ENCODE measurements at places on chromosomes 7 and 10.

- DNase-seq = no peak
Measured at GRCh38 chr10:103576862-103577261, 83.4 kb downstream of the NEURL1 start.

DNA sequence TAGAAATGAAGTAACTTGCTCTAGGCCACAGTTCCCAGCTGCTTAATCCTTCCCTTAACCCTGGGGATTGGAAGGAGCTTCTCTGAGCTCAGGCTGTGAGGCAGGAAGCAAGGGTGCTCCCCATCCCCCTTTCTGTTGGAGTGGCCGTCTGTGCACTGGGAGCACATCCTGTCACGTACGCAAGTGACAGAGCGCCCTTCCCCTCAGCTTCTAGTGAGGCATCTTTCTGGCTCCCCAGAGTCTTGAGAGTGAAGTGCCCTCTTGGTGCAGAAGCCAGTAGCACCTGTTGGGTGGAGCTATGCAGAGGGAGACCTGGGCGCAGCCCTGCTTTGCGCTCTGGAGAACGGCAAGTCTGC lies 47.8 kb downstream of the SHH start:
- no peak for DNase-seq

DNA sequence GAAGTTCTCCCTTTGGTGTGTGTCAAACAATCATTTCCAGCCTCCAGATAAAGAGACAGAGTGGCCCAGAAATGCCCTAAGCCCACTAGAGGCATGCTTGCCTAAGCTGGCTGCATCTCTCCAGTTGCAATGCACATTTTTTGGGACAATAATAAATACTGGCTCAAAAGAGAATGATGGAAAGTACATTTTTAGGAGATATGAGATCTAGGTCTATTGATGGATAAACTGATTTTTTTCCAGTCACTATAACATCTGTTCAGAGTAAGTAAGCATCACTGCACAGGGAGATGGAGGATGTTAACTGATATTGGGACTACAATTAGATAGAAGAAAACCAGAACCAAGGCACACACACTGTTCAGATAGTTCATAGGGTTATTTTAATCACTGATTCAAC lies 553.0 kb downstream of the GRM8 start:
- DNase-seq = no peak

GRCh38 chr10:22931948-22932347 lies 4.1 kb downstream of the ARMC3 start:
- DNase-seq = no peak

DNA sequence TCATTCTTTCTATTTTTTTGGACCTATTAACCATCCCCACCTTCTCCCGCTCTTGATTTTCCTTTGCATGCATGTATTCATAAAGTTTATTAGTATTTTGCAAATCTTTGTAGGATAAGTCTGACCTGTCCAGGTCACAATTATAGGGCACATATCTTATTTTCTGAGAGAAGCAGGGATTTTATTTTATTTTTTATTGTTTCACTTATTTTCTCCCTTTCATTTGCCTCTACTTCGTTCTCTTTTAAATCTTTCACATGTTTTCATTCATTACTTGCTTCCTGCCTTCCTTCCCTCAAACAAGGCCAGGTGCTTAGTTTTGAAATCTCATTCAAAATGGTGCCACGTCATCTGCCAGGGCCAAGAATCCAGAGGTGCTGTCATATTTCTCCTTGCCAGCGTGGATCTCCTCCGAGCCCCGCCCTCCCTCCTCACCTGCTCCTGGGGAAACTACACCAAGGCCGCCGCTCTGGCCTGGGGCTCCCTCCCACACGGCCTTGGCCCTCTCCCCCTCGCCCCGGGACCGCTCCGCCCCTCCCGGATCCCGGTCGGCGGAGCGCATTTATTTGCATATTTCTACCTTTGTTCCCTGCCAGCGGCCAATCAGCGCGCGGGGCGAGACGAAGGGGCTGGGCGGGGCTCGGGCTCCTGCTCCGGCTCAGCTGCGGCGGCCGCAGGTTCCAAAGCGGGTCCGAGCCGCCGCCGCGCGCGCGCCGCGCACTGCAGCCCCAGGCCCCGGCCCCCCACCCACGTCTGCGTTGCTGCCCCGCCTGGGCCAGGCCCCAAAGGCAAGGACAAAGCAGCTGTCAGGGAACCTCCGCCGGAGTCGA lies at the start of gene TSPAN13:
Gene TSPAN13, plus strand, starts transcription at position 654 of the 830 bp plus-strand sequence. CDS start 213 bp downstream, outside the sequence.
- peak; percentile 81 for DNase-seq

DNA sequence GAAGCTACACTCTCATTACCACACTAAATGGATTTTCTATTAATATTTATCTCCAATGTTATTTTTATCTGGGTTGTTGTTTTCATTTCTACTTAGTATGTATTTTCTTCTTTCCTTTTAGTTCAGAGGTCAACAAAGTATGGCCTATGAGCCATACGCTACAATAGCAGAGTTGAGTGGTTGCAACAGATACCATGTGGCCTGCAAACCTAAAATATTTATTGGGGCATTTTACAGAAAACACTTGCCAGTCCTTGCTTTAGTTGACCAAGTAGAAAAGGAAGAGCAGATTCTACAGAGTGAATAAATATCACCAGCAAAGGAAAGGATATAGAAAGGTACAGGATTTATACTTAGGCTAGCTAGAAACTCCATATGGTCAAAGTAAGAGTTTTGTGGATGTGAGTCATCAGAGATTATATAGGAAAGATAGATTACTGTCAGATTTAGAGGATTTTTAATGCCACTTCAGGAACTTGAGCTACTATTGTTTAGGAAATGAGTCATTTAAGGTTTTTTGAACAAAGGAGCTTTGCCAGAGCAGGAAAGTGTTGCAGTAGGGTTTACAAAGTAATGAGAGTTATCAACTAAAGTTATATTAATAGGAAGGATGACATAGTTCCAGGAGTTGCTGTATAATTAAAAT lies 323.3 kb upstream of the KAT6B start:
- DNase-seq = no peak

DNA sequence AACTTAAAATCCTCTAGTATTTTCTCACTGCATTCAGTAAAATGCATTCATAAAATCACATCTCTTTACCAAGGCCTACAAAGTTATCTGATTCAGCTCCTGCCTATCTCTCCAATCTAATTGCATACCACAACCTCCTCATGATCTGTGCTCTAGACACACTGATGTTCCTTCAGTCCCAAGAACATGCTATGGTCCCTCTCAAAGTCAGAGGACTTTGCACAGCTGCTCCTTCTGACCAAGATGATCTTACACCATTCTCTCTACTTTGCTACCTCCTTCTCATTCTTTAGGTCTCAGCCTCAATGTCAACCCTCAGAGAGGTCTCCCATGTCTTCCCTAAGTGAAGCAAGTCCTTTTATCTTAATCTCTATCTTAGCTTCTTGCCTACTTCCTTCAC lies 45.5 kb downstream of the CAV1 start:
- no peak for DNase-seq

DNA sequence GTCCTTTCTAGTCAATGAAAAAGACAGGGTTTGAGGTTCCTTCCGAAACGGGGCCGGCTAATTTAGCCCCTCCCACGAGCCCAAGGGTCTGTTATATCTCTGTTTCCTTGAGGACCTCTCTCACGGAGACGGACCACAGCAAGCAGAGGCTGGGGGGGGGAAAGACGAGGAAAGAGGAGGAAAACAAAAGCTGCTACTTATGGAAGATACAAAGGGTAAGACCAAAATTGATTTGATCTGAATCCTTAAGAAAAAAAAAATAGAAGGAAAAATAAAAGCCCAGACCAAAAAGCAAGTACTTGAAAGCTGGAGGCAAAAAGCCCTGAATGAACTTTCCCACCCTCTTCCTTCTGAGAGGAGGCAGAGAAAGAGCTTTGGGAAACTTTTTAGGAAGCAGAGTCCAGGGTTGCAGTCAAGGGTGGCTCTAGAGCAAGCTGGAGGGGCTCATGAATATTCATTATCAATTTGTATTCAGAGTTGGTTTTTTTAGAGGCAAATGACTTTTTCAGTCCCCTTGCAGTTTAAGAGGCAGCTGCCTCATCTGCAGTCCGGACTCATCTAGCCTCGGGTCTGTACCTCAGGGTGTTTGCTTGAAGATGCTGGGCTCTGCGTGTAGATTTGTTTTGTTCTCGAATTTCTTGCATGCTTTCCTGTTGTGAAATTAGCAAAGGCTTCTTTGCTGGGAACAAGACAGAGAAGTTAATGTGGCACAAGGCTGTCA lies at the start of gene ENTPD1:
Gene ENTPD1, plus strand, starts transcription at position 123 of the 721 bp plus-strand sequence. Its CDS starts 77 bp downstream, at position 200.
- no peak for DNase-seq

DNA sequence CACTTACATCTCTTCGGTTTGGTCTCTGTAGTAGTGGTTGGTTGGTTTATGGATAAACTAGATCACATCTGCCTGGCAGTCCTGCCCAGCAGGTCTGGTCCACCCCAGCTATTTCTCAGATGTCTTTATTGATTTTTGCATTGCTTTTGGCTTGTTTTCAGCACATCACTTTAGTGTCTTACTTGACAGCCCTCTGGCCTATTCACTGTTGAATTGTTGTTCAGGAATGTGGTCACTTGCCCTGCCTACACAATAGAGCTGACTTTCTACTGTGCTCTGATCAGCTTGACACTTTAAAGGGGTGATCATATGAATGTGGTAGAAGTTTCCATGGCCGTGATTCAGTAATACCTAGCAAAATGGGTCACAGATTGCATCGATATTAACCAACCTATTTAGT lies 719.2 kb upstream of the LRRN3 start:
- DNase-seq = no peak

GRCh38 chr7:77819021-77819420 lies 20.4 kb downstream of the PHTF2 start:
- DNase-seq = no peak

DNA sequence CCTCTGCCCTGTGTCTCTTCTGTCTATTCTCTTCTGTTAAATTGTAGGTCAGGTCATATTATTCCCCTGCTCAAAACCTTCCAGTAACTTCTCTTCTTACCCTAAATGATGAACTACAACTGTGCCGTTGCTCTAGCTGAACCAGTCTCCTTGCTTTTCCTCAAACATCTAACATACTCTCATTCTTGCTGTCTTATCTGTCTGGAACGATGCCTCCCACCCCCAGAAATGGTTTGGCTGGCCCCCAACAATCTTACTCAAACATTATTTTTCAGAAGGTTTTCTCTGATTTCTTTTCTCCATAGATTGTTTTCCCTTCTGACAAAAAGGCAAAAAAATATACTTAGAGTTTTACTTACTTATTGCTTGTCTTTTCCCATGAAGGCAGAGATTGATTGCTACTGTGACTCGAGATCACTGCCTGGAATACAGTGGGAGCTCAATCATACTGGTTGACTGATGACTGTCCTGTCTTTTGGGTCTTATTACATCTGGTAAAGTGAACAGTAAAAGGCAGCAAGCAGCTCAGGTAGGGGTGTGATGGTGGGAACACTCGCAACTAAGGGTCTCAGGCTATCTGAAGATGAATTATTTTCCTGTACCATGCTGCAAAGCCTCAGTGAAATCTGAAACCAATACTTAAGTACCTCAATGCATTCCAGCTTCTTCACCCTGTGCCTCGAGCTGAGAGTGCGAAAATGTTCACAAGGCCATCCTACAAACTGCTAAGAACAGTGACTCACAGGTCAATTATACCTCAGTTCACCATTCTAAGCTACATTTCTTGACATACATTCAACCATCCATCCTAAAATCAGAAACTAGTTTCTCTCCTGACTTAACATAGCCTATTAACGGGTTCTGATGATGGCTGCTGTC lies 67.6 kb downstream of the DNMBP start:
- no peak for DNase-seq

DNA sequence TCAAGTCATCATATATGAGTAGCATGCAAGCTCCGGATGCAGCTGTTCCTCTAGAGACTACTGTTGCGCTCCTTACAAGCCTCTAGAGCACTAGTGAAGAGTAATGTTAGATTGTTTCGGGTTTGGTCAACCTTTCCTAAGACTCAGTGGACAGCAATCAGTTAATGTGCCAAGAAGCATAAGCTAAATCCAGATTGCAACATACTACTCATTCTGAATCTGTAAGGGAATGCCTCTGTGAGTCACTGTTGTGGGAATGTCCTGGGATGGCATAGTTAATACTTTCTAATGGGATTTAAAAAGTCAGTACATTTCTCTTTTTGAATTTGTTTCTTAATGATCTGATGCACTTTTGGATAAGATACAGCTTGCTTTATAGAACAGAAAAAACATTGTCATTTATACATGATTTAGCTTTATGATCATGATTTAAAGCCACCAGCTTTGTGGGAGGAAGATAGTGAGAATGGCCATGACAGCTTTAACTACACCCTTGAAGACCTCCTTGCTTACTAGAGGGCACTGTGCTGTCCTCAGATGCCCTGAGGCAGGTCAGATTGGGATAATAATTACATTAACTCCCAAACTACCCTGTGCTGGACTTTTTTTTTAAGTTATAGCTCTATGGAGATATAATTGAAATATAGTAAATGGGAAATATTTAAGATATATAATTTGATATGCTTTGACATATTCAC lies 138.4 kb downstream of the SDK1 start:
- no peak for DNase-seq

GRCh38 chr7:47258798-47259197 lies 323.1 kb downstream of the TNS3 start:
- no peak for DNase-seq

GRCh38 chr10:117590101-117590875 lies 47.7 kb downstream of the EMX2 start:
- no peak for DNase-seq

GRCh38 chr10:31000071-31000782 lies 31.4 kb downstream of the ZNF438 start:
- no peak for DNase-seq

DNA sequence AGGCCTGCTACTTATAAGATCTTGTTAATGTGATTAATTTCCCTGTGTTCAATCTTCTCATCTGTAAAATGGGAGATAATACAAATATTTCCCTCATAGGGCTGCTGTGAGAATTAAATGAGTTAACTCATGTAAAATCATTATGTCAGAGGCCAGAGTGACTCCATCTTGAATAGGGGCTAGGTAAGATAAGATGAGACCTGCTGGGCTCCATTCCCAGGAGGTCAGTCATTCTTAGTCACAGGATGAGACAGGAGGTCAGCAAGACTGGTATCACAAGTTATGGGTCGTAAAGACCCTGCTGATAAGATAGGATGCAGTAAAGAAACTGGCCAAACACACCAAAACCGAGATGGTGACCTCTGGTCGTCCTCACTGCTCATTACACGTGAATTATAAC lies 200.7 kb downstream of the CYP26A1 start:
- DNase-seq = no peak

GRCh38 chr7:26614503-26614902 lies 249.9 kb downstream of the SKAP2 start:
- DNase-seq = no peak

GRCh38 chr10:58994226-58995057 lies 182.0 kb upstream of the PHYHIPL start:
- no peak for DNase-seq

- peak; percentile 46 for DNase-seq
Measured at GRCh38 chr10:1661859-1662437, 75.4 kb downstream of the ADARB2 start.

GRCh38 chr7:3780525-3780924 lies 479.5 kb downstream of the SDK1 start:
- DNase-seq = no peak

Measured in stimulated activated naive B cell treated with anti-CD40 and anti-IgM and Interleukin-4, amounts not matched to agents 10 μg/mL and 1 μg/mL and 100 μg/mL, for 72 hours (primary cell).